T-helper 2 cell (primary cell): ENCODE measurements at places on chromosomes 6 and 20.
A peak's percentile ranks its signal among the peaks of the same experiment; 100 is the strongest.

- DNase-seq = no peak
Measured at GRCh38 chr6:92541448-92542060, 877.8 kb downstream of the EPHA7 start.

- DNase-seq = no peak
Measured at GRCh38 chr6:14211562-14211942, 94.0 kb downstream of the CD83 start.

- DNase-seq = no peak
Measured at GRCh38 chr20:8542110-8542486, 410.0 kb downstream of the PLCB1 start.

- DNase-seq = no peak
Measured at GRCh38 chr6:148620579-148621298, 126.1 kb upstream of the UST start.

DNA sequence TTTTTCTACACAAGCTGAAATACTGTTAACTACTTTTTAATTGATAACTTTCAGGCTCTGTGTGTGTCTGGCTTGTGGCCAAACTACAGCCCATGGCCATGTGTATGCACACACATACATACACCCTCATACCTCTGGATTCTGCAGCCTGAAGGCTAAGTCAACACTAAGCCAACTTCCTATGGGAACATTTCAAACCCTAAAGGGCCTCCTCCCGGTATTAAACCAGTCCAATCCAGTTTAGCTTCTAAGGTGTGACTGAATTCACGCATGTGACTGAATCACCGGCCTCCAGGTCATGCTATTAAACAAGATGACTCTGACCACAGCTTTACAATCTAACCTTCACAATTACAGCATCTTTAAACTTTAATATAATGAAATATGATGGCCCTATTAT is 20.7 kb upstream of the DST start:
- no peak for DNase-seq

- no peak for DNase-seq
Measured at GRCh38 chr6:139060332-139060731, 31.8 kb downstream of the ABRACL start.

- no peak for DNase-seq
Measured at GRCh38 chr6:43984442-43985321, 142.6 kb downstream of the MRPL14 start.

DNA sequence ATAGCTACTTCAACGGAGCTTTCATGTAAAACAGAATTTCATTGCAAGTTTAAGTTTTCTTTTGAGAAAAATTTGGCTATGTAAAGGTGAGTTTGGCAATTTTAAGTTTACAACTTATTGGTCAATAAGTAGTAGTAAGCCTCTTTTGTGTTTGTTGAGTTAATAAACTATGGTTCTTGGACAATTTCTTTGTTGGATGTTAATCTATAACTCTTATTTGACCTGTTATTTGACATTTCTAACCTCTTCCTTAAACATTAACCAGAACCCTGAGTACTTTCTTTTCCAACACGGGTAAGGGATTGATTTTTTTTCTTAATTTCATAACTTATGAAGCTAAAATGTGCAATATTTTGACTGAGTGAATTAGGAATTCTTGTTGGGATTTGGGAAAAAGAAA is 354.4 kb downstream of the PRKN start:
- DNase-seq = no peak

DNA sequence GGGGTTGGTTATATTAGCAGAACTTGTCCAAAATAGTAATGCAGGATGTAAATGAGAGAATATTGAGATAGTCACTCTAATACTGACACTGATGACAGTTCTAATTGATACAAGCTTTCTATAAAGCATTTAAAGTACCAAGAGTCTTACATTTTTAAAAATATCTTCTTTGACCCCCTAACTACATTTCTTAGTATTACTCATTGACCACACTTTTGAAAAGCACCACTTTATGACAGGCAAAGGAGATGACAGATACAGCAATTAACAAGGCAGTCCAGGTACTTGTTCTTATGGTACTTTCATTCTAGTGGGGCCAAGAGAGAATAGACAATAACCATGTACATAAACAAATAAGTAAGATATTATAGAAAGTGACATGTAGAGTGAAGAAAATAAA is 139.4 kb upstream of the EYA4 start:
- no peak for DNase-seq

- no peak for DNase-seq
Measured at GRCh38 chr6:41966961-41967311, 25.3 kb upstream of the CCND3 start.

- DNase-seq = no peak
Measured at GRCh38 chr6:69527921-69528476, 268.8 kb downstream of the LMBRD1 start.

DNA sequence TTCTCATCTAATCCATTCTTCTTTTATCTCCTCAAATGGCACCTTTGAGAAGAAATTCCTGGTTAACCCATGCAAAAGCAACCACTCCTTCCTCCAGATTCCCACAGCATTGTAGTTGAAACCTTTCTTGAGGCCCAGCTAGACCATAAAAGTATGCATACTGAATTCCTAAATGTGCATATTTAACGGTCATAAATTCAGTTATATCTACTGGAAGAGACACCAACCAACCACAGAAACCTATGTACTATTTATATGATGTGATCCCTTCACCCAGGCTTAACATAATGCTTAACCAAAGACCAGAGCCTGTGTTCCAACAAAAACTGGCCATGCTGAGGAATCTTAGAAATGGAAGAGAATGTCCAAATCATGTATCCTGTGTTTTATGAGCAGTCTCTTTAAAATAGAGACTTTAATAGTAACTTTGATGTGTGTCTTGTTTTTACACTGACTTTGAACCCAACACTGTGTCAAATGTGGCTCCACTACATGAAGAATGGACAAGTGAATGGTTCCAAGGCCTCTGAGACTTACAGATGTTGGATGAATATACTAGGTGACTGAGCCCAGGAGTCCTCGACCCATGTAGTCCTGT is 11.4 kb upstream of the TAF8 start:
- peak; percentile 48 for DNase-seq

DNA sequence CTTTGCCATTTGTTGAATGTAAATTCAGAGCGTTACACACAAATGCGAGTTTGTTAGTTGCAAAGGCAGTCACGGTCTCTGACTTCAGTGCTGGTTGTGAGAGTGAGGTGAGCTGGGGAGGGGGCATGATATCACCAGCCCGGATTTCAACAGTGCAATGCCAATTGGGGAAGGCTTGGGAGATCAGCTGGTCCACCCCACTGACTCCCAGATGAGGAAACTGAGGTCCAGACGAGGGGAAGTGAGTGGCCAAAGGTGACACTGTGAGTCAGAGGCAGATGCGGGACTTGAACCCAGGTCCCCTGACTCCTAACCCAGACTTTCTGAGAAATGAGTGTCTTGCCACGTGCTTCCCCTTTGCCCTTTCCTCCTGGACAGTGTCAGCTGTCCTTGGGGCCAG is 62.1 kb downstream of the CEBPB start:
- DNase-seq = no peak

DNA sequence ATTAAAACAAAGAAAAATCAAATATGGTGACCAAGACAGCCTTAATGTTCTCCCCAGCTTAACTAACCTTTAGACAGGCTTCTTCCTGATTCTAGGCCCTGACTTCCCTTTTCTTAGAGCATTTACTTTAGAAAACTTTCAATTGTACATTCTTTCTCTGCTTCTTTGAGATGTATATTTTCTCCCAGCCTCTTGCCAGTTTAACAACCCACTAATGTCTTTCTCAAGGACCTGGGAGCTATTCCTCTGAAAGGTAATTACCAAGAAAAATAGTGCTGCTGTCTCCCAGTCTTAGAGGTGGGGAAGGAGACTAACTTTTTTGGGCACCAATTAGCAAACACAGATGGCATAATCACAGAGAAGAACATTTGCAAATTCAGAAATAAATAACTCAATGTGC is 62.8 kb upstream of the KCNQ5 start:
- DNase-seq = no peak

GRCh38 chr20:7410150-7410549 is 530.1 kb downstream of the HAO1 start:
- no peak for DNase-seq

- DNase-seq = no peak
Measured at GRCh38 chr6:114712129-114712662, 369.4 kb upstream of the HS3ST5 start.

- DNase-seq = no peak
Measured at GRCh38 chr6:100276311-100277057, 188.2 kb downstream of the SIM1 start.

- DNase-seq = peak; percentile 68
Measured at GRCh38 chr6:87731818-87732661, 30.0 kb upstream of the AKIRIN2 start.

GRCh38 chr20:37331060-37331857 is 14.7 kb upstream of the SRC start:
- no peak for DNase-seq

- DNase-seq = no peak
Measured at GRCh38 chr6:150177952-150178520, 35.2 kb downstream of the PPP1R14C start.

GRCh38 chr20:13119583-13119982 is 101.5 kb upstream of the ISM1 start:
- DNase-seq = no peak
